Spleen (tissue), 13 donors: ENCODE measurements at places on chromosomes 2 and 18. TPM values are rescaled to one million over a fixed set of nuclear protein-coding genes. Genes with fewer than 3 reads are reported as not detected.

The RGPD3 gene
- polyA plus RNA-seq: 0.22 TPM

DNA sequence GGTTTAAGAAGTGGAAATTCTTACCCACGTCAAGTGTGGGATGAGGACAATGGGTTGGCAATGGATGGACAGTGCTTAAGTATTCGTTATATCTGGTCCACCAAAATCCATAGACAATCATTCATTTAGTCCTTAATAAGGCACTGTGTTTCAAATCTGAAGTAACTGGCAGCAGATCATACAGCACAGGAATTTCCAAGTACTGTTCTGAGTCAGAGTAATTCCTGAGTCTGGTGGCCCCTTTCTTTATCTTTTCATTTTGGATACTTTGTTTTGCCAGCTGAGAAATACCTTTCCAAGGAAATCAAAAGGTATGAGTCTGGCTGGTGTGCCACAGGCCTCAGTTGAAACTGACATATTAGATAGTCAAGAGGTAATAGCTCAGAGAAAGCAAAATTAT is 31.4 kb upstream of the CCDC102B start:
- no peaks in the 10 kb centered on the region for H3K4me1 ChIP-seq
- no peaks in the 10 kb centered on the region for H3K27me3 ChIP-seq
- H3K4me3 ChIP-seq: no peak overlapping the region
- H3K36me3 ChIP-seq: no peaks in the 10 kb centered on the region
- no peak overlapping the region for H3K27ac ChIP-seq

DNA sequence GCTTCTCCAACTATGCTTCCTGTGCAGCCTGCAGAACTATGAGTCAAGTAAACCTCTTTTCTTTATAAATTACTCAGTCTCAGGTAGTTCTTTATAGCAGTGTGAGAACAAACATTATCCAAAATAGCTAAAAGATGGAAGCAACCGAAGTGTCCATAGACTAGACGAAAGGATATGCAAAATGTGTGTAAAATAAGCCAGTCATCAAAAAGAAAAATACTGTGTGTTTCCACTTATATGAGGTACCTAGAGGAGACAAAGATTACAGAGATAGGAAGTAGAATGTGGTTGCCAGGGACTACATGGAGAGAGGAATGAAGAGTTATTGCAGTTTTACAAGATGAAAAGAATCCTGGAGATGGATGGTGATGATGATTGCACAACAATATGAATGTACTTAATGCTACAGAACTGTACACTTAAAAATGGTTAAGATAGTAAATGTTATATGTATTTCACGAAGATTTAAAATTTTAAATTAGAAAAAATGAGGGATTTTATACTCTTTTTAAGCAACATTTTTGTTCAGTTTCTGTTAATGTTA is 99.3 kb upstream of the FN1 start:
- no peaks in the 10 kb centered on the region for H3K27me3 ChIP-seq
- no peak overlapping the region for H3K27ac ChIP-seq
- H3K4me3 ChIP-seq: no peak overlapping the region
- no peaks in the 10 kb centered on the region for H3K4me1 ChIP-seq

- peaks cover 8% of the 10 kb centered on the region for H3K36me3 ChIP-seq
- peak; percentile 61 for DNase-seq
- H3K27ac ChIP-seq: peak overlapping the region; percentile 43
- peaks cover 45% of the 10 kb centered on the region for H3K4me1 ChIP-seq
Measured at GRCh38 chr18:48034651-48035555, 104.4 kb upstream of the SMAD2 start.

The TEX44 gene
- not detected for polyA plus RNA-seq

DNA sequence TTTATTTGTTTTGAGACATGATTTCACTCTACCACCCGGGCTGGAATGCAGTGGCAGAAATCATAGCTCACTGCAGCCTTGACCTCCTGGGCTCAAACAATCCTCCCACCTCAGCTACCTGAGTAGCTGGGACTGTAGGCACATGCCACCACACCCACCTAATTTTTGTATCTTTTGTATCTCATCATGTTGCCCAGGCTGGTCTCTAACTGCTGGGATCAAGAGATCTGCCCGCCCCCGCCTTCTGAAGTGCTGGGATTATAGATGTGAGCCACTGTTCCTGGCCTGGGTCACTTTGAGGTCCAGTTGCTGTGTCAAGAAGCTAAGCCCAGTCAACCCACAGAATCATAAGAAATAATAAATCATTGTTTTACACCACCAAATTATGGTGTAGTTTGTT is 38.4 kb downstream of the TSN start:
- no peak overlapping the region for H3K4me3 ChIP-seq
- H3K36me3 ChIP-seq: no peaks in the 10 kb centered on the region
- DNase-seq: no peak
- no peak overlapping the region for H3K27ac ChIP-seq
- H3K27me3 ChIP-seq: no peaks in the 10 kb centered on the region
- no peaks in the 10 kb centered on the region for H3K4me1 ChIP-seq

- DNase-seq: no peak
- H3K36me3 ChIP-seq: no peaks in the 10 kb centered on the region
- no peak overlapping the region for H3K4me3 ChIP-seq
- no peaks in the 10 kb centered on the region for H3K27me3 ChIP-seq
Measured at GRCh38 chr2:28378679-28379584, 13.7 kb upstream of the FOSL2 start.

The TRIP12 gene
- polyA plus RNA-seq: 15.3 TPM

DNA sequence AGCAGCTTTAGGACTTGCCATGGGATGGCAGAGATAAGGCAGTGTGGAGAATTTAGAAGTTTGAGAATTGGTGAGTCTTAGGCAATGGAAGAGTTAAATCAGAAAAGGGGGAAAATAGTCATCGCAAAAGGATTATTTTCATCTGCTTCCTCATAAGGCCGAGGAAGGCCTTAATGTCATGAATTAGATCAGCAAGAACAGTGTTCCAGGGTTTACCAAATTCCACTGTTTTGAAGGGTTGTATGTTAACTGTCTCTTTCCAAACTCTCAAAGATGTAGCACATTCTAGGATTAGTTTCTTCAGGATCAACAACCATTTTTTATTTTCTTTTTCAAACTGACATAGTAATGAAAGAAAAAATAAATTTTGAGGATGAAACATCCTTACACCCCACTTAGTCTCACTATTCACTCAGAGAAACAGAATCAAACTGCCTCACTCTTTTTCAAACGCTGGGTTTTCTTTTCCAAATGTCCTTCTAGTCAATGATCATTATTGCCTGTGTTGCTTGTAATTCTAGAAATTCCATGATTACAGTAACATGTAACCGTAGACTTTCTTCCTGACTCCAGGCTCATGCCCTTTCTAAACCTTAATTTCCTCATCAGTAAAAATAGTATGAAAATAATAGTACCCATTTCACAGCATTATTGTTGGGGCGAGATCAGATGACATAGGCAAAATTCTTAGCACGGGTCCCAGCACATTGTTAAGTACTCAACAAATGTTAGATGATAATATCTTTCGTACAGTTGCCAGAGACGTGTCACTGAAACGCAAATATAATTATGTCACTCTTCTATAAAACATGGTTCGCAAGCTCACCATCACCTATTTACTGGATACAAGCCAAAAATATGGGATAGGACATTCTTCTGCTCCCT is 23.6 kb downstream of the ZEB2 start:
- H3K4me3 ChIP-seq: no peak overlapping the region
- DNase-seq: no peak
- no peak overlapping the region for H3K27ac ChIP-seq

DNA sequence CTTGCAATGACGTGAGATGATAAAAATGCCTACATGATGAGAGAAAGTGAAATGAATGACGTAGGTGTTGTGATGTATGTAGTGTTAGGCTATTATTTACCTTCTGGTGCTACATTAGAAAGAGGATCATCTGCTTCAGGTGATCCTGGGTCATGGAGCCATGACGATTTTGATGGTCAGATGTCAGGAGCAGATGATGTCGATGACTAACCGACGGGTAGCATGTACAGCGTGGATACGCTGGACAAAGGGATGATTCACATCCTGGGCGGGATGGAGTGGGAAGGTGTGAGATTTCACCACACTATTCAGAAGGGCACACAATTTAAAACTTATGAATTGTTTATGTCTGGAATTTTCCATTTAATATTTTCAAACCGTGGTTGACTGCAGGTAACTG is 43.5 kb upstream of the ACVR1C start:
- H3K36me3 ChIP-seq: no peaks in the 10 kb centered on the region
- no peaks in the 10 kb centered on the region for H3K27me3 ChIP-seq
- H3K4me3 ChIP-seq: no peak overlapping the region
- no peak for DNase-seq
- H3K27ac ChIP-seq: no peak overlapping the region
